ENCODE measurements at places on chromosomes 1 and 21.

- DNase-seq = no peak
These were observed 190.6 kb downstream of the KIF26B start for GRCh38 chr1:245345191-245345884.

DNA sequence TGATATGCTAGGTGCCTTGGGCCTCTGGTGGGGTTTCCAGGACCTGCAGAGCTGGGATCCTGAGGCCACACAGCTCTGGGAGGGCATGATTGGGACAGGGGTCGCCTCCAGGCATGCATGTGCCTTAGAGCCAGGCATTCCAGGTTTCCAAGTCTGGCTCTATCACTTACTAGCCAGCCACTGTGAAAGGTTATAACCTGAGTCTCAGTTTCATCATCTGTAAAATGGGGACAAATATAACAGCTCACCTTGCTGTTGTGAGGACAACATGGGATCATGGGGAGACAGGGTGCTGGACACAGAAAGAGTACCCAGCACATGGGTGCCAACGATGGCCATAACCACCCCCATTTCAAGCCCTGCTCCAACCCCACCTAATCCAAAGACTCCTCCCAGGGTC lies 2.7 kb downstream of the CHI3L1 start:
- DNase-seq = no peak

GRCh38 chr1:9233241-9233941 lies 1.2 kb upstream of the H6PD start:
- no peak for DNase-seq

- DNase-seq = peak; percentile 78
These were observed 683 bp downstream of the LRRC8D start for GRCh38 chr1:89821322-89822108.

- peak; percentile 17 for DNase-seq
These were observed 31.6 kb upstream of the UBE2U start for GRCh38 chr1:64171797-64172281.

GRCh38 chr1:59520827-59521418 lies 224.0 kb downstream of the FGGY start:
- no peak for DNase-seq

- no peak for DNase-seq
These were observed 386.2 kb upstream of the ADGRL2 start for GRCh38 chr1:81414488-81415015.

Measured in GDM1 (cell line).